Ecto neural progenitor cell (in vitro differentiated cells): ENCODE measurements at places on chromosomes 3 and 15.

DNA sequence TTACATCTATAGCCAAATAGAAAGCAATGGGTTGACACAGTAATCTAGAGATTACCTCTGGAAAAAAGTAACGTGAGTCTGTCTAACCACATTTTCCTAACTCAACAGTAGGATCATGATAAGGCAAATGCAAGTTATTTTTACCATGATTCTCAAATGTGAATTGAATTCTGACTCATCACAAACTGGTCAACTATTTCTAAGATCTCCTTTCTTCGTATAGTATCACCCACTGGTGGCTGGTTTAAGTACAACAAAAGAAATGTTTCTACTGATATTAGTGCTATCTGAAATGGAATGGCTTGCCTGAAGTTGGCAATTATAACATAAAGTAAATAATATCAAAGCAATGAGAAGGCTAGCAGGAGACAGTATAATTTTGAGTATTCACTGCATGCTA, 102.2 kb downstream of the ABI3BP start:
- no peak for DNase-seq

DNA sequence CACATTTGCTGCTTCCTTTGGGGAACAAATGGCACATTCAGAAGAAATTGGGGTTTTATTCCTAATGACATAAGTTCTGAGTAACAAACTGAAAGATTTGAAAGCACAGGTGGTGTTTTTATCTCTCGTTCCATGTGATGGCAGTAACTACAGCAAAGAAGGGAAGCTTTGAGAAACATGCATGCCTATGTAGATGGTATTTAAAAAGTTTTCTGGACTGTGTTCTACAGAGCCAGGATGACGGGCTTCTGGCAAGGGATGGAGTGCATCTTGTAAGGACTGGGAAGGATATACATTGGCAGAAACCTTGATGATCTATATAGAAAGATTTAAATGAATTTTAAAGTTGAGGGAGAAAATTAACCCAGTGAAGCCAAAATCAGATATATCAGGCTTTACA, 362.2 kb upstream of the ROPN1 start:
- DNase-seq: no peak

DNA sequence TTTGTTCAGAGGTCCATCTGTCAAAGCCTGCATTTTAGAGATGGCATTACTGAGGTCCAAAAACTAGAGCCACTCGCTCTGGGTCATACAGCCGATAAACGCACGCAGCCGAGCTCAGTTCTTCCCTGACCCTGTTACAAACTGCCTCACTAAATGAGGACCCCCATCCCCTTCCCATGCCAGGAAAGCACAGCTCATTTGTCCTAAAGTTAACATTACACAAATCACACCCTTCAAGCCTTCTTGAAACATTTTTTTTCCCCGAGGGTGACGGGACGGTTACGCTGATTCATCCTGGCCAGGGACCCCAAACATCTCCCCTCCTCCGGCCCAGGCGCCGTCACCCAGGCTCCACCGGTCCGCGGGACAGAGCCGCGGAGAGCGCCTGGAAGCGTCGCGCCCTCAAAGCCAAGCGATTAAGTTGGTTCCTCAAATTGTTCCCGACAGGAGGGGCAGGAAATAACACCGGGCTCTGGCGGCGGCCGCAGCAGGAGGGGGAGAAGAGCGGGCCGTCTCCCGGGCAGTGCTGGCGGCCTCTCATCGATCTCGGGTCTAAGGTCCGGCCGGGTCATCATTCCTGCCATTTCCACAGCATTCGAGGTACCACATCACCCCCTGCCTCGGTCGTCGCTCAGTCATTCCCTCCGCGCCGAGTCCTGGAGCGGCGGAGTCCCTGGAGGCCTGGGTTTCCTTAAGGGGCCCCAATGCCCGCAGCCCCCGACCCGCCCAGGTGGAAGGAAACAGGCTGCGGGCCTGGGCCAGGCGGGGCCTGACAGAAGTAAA, 619 bp upstream of the CMTM8 start:
- peak; percentile 61 for DNase-seq

GRCh38 chr3:48642605-48643004, 7.3 kb upstream of the SLC26A6 start:
- DNase-seq: no peak

GRCh38 chr15:64443747-64444621, 16.4 kb upstream of the ZNF609 start:
- no peak for DNase-seq

GRCh38 chr3:128617270-128617556, 33.4 kb downstream of the RPN1 start:
- no peak for DNase-seq

DNA sequence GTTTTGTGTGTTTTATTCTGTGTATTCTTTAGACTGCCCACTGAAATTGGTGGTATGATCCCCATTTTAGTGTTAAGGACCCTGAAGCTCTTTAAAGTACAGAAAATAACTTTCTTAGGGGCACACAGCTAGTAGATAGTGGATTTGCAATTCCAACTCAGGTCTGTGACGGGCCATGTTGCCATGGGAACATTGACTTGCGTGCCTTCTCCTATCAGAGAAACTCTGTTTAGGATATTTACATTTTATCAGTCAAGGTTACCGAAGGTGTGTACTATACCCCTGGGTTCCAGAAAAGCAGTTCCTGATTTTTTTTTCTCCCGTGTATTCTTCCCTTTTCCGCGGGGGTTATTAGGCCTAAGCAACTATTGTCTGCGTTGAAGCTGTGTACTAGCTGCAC, 19.4 kb downstream of the MYZAP start:
- no peak for DNase-seq

GRCh38 chr3:168272343-168272985, 176.7 kb upstream of the GOLIM4 start:
- DNase-seq: no peak

DNA sequence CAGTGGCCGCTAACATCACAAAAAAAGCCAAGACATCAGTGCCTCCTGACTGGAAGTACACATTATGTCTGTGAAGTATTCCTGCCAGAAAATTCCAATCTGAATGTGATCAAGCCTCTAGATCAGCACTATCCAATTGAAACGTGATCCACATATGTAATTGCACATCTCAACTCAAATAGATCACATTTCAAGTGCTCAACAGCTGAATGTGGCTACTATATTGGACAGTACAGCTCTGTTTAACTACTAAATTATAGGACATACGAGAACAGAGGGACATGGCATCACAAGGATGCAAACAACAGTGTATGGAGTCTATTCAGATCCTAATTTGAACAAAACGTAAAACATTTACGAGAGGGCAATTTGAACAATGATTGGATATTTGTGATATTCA, 542 bp upstream of the UBAP1L start:
- no peak for DNase-seq

- no peak for DNase-seq
Observed at GRCh38 chr3:126350502-126351085, 6.6 kb downstream of the KLF15 start.

DNA sequence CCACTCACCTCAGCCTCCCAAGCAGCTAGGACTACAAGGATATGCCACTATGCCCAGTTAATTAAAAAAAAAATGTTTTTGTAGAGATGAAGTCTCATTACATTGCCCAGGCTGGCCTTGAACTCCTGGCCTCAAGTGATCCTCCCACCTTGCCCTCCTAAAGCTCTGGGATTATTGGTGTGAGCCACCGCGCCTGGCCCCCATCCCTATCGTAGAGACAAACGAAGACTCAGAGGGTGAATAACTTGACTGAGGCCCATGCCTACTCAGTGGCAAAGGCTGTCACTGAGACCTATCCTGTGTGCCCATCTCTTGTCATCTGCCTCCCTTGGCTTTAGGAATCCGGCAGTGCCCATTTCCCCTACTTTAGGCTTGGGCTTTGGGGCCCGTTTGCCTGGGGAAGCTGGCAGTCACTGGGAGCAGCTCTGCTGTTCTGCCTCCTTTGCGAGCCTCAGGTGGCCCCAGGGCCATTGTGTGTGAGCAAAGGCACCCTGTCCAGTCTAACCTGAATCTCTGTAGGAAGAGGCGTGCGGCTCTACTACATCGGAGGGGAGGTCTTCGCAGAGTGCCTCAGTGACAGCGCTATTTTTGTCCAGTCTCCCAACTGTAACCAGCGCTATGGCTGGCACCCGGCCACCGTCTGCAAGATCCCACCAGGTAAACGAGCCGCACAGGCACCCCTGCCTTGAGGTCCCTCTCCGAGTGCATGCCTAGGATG, 70.1 kb downstream of the AAGAB start:
- peak; percentile 29 for DNase-seq

GRCh38 chr3:179451265-179452175, at the start of gene GNB4:
GNB4 (minus strand) TSS chr3:179451470; CDS start chr3:179426200, 25,270 bp downstream.
- DNase-seq: peak; percentile 86

DNA sequence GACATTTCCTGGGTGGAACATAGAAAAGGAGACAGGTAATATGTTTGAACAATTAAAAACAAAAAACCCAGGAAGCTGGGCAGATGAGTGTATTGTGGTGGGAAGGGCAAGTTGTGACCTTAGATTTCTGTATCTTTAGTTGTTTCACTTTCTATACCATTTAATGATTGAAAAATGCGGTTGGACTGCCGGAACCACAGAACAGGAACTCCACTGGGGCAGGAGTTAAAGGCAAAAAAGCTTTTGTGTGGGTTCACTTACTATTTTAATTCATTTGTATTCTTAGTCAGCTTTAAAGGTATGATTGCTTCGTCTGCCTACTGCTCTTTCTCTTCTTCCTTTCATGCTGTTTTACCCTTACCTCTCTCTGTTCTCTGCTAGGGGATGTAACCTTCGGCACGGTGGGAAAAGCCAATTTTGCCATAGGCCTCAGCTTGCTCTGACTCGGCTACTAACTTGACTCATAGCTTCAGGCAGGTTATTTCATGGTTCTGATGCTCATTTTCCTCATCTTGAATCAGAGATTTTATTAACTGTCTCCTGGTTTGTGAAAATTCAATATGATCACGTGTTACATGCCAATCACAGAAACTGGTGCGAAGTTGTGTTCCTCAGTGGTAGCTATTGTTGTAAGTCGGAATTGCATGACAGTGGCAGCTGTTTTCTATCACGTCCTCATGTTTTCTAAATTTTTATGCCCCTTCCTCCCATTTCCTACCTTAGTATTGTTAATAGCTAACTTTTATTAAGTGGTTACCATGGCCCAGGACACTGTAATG, 1.6 kb upstream of the MCTP2 start:
- DNase-seq: no peak

- no peak for DNase-seq
Observed at GRCh38 chr15:60917461-60918145, 311.5 kb downstream of the RORA start.

DNA sequence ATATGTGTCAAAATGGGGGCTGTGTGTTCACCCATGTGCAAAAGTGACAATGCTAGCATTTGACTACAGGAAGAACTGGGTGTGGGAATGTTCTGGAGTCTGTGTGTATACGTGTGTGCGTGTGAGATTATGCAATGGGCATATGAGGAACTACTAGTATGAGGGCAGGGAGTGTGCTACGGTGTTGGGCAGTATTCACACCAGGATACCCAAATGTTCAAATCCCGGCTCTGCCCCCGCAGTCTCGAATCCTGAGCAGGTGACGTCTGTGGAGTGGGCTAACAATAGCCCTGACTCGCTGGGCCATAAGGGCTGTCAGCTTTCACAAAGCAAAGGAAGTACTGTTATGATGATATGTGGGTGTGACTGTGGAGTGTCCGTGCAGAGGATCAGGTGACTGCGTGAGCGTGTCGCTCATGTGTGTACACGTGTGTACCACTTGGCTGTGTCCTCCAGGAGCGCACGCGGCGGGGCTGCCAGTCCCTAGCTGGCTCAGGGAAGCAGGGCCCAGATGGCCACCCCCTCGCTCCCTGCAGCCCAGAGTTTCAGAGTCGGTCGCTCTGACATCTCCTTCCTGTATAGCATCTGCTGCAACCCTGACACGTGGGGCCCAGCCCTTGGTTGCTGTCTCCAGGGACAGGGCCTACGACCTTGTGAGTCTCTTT, 27.2 kb downstream of the IQSEC1 start:
- DNase-seq: no peak

DNA sequence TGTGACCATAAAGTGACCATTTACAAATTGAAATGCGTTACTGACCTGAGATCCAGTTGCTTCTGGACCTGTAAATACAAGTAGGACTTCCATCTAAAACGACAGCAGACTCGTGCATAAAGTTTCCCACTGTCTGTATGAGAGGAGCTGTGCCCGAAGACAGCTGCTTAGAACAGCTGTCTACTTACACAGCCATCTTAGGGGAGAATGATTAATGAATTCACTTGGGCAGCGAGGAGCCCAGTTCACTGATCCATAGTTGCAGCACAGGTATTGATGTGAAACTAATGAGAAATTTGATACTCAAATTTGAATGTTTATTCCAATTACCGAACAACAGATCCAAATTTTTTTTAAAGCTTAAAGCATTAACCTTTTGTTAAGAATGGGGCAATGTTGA, 748.1 kb downstream of the NR2F2 start:
- no peak for DNase-seq

DNA sequence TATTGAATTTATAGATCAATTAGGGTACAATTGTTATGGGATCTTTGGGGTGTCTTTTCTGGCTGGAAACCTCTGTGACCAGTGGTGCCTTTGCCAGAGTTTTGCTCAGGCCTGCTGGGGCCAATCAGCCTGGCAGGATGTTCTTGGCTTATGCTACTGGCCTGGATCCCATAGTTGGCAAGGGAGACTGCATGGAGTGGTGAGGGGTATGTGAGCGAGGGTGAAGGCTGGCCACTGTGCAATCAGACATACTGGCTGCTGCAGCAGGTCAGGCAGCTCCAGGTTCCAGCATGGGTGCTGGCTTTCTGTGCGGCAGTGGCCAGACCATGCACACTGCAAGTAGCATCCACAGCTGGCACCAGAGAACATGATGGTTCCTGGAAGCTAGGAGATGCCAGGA, 1053.2 kb upstream of the GBE1 start:
- DNase-seq: no peak

GRCh38 chr3:167851171-167851570, 115.7 kb downstream of the SERPINI1 start:
- no peak for DNase-seq

GRCh38 chr3:155308831-155309230, 15.3 kb upstream of the STRIT1 start:
- no peak for DNase-seq

DNA sequence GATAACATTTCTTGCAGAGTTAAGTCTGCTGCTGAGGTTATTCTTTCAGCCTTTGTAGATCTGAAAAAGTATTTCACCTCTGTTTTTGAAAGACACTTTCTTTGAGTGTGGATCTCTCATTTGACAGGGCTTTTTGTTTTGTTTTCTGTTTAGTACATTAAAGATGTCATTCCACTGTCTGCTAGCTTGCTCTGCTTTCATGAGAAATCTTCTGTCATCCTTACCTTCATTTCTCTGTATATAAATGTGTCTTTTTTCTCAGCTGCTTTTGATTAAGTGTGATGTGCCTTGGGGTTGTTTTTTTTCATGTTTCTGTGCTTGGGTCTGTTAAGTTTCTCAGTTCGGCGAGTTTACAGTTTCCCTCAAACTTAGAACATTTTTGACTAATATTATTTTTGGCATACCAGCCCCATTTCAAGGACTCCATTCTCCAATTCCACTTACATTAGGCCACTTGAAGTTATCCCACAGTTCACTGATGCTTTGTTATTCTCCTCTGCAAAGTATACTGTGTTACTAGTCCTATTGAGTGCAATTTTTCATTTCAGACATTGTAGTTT, 43.9 kb upstream of the CA12 start:
- DNase-seq: no peak

GRCh38 chr15:73001840-73002239, 50.4 kb upstream of the NEO1 start:
- DNase-seq: no peak

- DNase-seq: no peak
Observed at GRCh38 chr15:28099555-28100140, 533 bp upstream of the OCA2 start.
